ENCODE measurements at places on chromosomes 6 and 20. TPM values are rescaled to one million over a fixed set of nuclear protein-coding genes. Genes with fewer than 3 reads are reported as not detected.

The MOXD1 gene
- 18.9 TPM for total RNA-seq

The GSTA4 gene
- 24.1 TPM for total RNA-seq

The NAA20 gene
- 50.9 TPM for total RNA-seq

The EPPIN gene
- not detected for total RNA-seq

The DLL1 gene
- 1.7 TPM for total RNA-seq

The GSTA2 gene
- not detected for total RNA-seq

The GSTA1 gene
- not detected for total RNA-seq

The KIFC1 gene
- 32.0 TPM for total RNA-seq

All from melanocyte of skin (primary cell).